T-helper 1 cell (primary cell): ENCODE measurements at places on chromosomes 2 and 18.

DNA sequence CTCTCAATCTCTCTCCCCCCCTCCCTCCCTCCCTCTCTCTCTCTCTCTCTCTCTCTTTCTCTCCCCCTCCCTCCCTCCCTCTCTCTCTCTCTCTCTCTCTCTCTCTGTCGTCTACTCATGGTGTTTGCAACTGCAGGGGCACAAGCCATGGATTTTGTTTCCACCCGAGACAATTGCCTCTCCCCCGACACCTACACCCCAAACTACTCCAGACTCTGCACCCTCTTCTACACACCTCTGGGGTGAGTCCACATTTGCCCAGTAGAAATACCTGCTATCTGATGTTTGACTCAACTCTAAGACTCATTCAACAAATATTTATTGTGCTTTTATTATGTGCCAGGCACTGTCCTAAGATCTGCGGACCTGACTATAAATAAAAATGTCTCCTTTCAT, 93.7 kb downstream of the TMEM17 start:
- no peak for DNase-seq

DNA sequence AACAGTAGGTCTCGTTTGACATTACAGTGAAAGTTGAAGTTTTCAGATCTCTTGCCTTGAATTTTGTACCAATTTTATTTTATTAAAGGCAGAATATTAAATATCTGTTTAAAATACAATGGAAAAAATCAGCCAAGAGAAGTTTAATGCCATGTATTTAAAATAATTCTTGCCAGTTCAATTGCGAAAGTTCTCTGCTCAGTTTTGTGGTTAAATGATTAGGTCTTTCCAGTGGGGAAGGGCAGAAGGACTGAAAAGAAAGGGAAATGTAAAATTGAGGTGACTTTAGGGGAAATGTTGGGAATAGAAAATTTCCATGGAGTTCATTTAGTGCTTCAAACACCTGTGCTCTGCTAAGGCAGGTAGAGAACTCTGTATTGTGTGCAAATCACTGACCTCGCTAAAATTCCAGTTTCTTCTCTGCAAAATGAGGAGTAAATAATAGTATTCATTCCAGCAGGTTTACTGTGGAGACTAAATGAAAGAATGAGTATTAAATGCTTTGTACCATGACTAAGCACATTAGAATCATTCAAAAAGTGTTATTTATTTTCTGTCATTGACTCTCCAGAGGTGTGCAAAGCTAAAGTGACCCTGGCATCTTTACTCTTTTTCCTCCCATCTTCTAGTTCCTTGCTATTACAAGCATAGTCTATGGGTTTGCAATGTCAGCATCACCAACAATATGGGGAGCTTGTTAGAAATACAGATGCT, 74.4 kb downstream of the KIAA1328 start:
- no peak for DNase-seq

- DNase-seq = no peak
These were observed 680.1 kb upstream of the ZEB2 start for GRCh38 chr2:145199827-145200706.

GRCh38 chr2:170924969-170925368, 4.1 kb upstream of the GORASP2 start:
- DNase-seq = no peak

DNA sequence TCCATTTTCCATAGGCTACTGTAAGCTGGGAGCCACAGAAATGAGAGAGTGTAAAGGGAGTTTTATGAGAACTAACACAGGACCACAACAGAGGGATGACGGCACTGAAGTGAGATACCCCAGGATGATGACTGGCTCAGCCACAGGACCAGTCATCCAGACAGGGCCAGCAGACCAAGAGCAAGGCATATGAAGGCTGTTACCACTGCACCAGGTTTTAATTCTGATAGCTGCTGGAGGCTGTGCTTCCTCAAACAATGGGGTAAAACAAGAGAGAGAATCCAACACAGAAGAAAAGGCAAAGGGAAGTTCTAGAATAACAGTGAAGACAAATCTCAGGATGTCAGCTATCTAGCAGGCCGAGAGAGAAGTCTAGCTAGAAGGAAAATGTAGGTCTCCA, 94.9 kb downstream of the BCL2 start:
- DNase-seq = no peak

GRCh38 chr2:203599509-203599908, 64.4 kb upstream of the RAPH1 start:
- DNase-seq = no peak

DNA sequence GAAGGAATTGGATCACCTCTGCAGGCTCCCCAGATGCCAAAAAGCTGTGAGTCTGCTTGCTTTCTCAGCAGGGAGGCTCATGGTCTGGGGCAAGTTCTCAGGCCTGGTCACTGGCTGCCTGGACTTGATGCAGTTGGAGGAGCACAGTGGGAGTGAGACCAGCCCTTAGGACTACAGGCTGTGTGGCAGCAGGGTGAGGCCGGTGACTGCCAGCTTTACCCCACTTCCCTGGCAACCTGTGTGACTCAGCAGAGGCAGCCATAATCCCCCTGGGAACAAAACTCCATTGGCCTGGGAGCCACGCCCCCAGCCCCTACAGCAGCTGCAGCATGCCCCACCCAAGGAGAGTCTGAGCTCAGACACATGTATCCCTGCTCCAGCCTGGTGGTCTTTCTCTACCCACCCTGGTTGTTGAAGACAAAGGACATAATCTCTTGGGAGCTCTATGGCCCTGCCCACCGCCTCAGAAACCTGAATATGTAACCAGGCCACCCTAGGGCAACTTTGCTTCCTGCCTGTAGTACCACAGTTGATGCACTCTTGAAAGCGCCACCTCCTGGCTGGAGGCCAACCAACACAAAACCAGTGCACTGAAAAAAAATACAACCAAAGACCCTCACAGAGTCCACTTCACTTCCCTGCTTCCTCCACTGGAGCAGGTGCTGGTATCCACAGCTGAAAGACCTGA, 106.8 kb upstream of the SPATS2L start:
- DNase-seq = no peak

DNA sequence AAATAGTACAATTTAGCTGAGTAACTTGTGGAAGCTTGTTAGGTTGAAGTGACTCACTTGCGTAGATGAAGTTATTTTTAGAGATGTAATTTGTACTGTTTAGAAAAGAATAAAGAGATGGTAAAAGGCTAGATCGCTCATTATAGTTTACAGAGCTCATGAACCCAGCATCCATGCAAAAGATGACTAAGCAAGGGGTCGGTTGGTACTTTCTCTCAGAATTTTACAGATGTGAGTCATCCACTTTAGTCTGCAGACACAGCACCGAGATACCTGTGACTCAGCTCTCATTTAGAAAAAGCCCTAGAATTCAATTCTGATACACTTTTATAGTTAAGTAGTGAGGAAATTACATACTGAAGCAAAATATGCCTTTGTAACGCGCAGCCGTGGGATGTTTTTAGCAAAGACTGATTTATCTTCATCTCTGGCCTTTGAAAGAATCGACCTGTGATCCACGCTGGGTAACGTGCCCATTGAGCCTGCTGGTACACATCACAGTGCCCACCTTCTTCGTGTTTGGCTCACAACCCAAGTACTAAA, 116.5 kb upstream of the FOSL2 start:
- peak; percentile 88 for DNase-seq

- DNase-seq = peak; percentile 50
These were observed 3.0 kb downstream of the BUB1 start for GRCh38 chr2:110674620-110675555.

GRCh38 chr2:74001781-74002504, 17.2 kb downstream of the TET3 start:
- DNase-seq = peak; percentile 68

- no peak for DNase-seq
These were observed 42.5 kb downstream of the MOB4 start for GRCh38 chr2:197558393-197558792.

GRCh38 chr18:73352546-73352945, 484.8 kb upstream of the NETO1 start:
- no peak for DNase-seq

GRCh38 chr2:37779139-37779538, 107.7 kb upstream of the CDC42EP3 start:
- no peak for DNase-seq

DNA sequence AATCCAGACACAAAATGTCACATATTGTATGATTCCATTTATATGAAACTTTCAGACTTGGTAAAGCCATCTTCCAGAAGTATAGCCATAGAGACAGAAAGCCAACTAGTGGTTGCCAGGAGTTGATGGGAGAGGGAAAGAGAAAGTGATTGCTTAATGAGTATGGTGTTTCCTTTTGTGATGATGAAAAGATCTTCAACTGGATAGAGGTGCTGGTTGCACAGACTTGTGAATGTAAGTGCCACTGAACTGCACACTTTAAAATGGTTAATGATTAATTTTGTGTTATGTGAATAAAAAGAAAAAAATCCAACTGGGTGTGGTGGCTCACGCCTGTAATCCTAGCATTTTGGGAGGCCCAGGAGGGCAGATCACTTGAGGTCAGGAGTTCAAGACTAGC, 135.3 kb upstream of the SLC1A4 start:
- no peak for DNase-seq

- DNase-seq = no peak
These were observed 22.7 kb upstream of the ACMSD start for GRCh38 chr2:134815741-134816140.

GRCh38 chr2:109257653-109258052, 128.6 kb downstream of the SH3RF3 start:
- DNase-seq = no peak

DNA sequence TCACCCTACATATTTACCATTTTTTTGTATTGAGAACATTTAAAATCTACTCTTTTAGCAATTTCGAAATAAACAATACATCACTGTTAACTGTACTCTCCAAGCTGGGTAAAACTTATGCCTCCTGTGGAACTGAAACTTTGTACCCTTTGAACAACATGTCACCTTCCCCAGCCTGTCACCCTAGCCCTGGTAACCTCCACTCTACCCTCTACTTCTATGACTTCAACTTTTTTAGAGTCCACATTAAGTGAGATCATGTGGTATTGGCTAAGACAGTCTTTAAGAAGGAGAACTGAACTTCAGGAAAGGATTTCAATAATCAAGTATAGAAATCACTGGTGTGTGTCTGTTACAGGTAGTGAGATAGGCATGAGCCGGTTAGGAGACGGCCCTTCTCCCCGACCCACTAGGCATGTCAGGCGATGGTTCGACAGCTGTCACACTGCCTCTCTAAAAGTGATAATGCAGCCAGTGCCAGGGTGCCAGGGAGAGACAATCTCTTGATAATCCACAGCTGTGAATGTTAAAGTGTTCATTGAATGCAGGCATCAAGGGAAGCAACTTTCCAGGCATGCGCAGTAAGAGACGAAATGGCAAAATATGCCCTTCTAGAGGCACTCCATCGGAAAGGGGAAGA, 74.6 kb upstream of the RNF152 start:
- DNase-seq = no peak

- no peak for DNase-seq
These were observed 147.8 kb upstream of the MAP3K20 start for GRCh38 chr2:172927641-172928357.

DNA sequence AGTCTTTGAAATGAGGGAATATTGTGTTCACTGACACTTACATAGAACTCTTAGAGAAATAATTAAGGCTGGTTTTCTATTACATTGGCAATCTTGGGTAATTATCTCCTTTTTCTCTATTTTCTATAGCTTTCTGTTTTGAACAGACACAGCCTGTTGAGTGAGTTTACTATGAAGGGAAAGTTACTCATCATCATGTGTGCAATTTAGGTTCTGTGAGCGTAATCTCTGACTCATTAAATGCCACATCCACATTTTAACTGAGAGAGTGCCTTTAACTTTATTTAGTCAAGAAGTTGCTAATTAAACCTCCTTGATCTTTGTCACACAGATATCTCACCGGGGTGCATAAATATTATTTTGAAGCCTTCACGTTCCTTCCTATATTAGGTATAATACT, 174.0 kb upstream of the SLC8A1 start:
- no peak for DNase-seq

- no peak for DNase-seq
These were observed 67.3 kb downstream of the ACKR3 start for GRCh38 chr2:236636714-236637470.

DNA sequence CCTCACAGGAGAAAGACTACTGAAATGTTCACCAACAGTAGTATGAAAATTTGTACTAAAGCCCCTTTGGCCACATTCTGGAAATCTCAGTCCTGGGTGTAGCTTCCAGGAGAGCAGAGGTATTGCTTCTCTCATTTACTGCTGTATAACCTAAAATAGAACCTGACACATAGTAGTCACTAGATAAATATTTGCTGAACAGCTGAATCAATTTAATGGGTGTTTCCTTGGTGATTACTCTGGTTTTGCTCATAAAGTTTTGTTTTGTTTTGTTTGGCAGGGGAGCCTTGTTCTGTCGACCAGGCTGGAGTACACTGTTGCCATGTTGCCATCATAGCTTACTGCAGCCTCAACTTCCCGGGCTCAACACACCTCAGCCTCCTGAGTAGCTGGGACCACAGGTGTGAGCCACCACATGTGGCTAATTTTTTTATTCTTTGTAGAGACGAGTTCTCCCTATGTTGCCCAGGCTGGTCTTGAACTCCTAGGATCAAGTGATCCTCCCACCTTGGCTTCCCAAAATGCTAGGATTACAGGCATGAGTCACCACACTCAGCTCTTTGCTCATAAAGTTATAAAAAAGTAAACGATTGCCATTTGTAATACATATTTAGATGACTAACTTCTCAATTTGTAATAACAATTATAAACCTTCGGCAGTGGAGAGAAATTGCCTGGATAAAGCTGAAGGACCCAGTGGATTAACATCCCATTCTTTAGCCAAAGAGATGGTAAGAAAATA, 11.5 kb upstream of the PARD3B start:
- DNase-seq = no peak
